ENCODE measurements at places on chromosomes 16 and 17.

DNA sequence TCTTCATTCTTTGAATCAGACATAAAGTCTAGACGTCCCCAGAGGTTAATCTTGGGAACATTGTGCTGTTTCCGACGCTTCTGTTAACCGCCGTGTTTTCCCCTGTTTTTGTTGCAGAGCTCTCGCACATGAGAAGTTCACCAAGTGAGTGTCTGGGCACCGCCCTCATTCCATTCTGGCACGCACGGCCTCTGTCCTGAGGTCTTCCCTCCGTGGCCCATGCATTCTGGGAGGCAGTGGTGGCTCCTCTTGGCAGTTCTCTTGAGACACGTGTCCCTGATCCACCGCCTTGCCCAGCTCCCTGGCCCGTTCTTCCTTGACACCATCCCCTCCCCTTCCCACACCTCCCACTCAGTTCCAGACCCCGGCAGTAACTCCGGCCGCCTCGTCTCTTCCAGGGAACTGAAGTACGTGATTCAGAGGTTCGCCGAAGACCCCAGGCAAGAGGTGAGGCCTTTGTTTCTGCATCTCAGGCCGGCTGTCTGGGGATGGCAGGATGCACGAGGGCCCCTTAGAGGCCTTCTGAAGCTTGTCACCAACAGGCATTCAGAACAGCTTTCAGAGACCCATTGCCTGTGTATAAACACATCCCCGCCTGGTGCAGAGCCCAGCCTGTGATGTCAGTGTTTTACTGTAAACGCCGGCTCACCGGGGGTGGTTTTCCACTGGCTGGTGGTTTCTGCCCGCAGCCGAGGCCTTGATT lies 85.9 kb upstream of the PLCG2 start:
- no peak for DNase-seq

DNA sequence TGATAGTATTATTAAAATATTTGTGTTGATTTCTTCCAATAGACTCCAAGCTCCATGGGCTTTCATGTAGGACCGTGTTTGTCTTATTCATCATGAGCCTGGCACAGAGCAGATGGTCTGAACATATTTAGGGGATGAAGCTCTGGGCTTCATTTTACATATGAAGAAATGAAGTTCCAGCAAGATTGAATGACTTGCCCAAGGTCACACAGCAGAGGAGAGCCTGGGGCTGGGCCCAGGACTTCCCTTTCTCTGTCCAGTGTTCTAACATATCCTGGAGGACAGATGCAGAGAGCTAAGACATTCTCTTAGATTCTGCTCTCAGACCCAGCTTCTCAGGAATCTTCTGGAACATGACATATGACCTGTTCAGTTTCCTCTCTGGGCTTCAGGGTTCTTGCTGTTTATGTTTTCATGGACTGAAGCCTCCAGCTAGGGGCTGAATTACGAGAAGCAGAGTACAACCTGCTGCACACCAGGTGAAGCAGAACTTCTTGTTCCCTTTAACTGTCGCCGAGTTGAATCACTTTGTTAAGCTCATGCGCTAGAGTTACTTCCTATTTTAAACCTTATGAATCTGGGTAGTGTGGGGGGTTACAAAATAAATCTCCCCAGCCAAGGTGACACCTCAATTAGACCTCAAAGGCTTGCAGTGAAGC lies 53.6 kb downstream of the GPRC5B start:
- DNase-seq = no peak

DNA sequence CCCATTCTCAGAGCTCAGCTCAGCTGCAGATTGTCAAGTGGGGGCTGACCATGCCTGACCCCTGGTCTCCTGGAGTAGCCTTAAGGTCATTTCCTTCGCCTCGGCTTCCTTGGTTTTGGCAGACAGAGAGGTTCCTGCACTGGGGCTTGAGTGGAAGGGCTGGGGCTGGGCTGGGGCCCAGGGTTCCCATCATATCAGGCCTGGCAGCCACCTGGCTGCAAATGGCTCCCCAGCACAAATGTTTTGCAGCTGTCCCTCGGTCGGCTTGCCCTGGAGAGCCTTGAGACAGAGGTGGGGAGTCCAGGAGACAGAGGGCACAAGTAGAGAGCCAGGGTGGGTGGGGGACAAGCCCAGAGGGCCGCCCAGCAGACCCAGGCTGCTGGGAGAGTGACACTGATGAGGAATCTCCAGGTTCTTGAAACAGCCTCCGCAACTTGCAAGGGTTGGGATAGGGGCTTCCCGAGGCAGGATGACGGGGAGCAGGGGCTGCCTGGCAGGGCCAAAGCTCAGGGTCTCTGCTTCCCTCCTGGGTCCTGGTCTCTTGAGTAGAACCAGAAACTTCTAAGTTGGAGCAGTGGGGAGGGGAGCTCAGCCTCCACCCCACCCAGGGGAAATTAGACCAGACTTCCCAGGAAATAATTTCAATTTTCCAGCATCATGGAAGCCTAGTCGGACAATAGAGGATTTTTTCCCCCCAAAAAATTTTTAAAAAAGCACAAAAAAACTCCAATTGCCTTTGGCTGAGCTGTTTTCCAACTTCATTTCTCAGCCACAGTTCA lies 19.3 kb downstream of the IGFBP4 start:
- DNase-seq = no peak

GRCh38 chr16:48850097-48850770 lies 240.3 kb upstream of the N4BP1 start:
- no peak for DNase-seq

DNA sequence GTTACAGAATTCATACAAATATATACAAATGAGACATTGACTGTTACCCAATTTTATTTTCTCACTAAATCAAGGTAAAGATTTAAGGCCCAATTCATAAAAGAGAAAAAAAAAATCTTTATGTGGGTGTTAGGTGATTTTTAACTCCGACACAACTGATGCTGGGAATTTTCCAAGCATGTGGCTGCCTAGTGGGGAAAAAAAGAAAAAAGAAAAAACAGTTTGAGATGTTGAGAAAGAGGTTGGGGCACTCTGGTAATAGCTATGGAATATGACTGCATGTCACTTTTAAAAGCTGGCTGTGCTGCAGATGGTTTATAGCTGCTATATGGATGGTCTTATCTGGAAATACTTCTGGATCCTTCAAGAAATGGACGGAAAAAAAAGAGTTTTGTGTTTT lies 739.9 kb upstream of the SOX9 start:
- no peak for DNase-seq

DNA sequence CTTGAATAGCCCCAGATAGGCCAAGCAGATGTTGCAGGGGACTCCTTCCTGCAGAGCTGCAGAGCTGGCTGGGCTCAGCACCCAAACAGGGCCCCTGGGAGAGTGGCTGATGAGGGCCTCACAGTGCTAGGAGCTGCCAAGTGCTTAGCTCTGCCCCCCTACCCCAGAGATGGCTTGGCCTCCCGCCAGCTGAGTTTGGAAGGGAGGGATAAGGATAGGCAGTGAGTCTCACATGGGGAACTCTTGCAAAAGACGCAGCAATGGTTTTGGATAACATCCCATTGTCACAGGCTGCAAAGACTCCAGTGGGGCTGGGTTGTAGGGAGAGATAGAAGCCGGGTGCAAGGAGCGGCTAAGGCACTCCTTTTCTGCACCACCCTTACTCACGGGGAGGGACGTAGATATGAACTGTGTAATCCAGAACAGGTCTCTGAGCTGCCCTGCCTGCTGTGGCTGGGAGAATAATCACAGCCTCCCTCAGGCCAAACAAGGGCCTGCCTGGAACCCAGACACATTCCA lies 52.9 kb upstream of the MAF start:
- DNase-seq = no peak

GRCh38 chr17:80785477-80786178 lies 206.0 kb upstream of the CHMP6 start:
- DNase-seq = no peak

DNA sequence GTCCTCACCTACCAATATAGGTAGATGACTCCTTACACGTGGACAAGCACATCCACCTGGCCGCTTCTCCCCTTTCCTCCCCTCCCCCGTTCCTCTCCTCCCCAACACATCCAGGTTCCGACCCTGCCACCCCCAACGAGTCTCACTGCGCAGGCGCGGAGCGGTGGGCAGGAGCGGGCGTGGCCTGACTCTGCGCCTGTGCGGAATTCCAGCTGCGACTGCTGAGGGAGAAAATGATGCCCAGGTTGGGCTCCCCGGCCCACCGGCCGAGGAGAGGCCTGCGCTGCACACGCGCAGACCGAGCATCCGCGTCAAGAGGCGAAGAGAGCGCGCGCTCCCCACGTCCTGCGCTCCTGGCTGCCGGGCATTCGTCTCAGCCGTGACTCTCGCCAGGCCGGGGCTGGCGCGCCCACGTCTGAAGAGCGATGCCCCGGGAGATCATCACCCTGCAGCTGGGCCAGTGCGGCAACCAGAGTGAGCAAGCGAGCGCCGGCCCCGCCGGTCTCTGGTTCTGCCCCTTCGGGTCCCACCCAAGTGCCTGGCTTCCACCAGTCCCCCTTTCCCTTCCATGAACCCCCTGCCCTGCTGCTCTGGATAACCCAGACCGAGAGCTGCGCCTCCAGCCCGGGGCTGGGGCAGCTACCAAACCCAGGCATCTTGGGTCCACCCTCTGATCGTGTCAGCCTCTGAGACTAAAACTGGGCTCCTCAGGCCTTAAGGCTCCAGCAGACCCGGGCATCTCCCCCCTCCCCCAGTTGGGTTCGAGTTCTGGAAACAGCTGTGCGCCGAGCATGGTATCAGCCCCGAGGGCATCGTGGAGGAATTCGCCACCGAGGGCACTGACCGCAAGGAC lies at the start of gene TUBG2:
Gene TUBG2, plus strand, starts transcription at position 206 of the 853 bp plus-strand sequence. Its CDS starts 220 bp downstream, at position 426.
- DNase-seq = no peak

DNA sequence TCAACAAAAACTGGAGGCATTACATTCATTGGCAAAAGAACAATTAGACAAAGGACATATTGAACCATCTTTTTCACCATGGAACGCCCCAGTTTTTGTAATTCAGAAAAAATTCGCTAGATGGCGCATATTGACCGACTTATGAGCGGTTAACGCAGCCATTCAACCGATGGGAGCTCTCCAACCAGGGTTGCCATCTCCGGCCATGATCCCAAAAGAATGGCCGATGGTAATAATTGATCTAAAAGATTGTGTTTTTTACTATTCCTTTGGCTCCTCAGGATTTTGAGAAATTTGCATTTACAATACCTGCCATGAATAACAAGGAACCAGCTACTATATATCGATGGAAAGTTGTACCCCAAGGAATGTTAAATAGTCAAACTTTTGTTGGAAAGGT lies 21.4 kb downstream of the ALOX15B start:
- DNase-seq = no peak

GRCh38 chr17:76736349-76737081 lies 616 bp downstream of the SRSF2 start:
- DNase-seq = no peak

DNA sequence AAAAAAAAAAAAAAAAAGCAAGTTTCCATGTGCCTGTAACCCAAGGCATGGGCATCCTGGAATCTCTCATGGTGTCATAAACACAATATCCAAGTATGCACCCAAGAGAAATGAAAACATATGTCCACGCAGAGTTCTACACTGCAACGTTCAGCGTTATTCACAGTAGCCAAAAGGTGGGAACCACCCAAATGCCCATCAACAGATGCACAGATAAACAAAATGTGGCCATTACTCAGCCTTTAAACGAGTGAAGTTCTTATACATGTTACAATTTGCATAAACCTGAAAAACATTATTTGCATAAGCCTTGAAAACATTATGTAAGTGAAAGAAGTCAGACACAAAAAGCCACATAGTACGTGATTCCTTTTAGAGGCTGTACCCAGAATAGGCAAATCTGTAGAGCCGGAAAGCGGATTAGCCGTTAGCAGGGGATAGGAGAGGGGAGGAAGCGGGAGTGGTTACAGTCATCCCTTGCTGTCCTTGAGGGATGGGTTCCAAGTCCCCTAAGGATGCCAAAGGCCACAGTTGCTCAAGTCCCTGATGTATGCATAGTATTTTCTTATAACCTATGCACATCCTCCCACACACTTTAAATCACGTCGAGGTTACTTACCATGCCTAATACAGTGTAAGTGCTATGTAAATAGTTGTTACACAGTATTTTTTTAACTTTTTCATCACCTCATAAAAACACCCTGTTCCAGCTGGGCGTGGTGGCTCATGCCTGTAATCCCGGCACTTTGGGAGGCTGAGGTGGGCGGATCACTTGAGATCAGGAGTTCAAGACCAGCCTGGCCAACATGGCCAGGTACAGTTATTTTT lies 47.3 kb upstream of the DNAH17 start:
- no peak for DNase-seq

GRCh38 chr17:43701318-43701743 lies 39.6 kb upstream of the MEOX1 start:
- no peak for DNase-seq

GRCh38 chr16:89748921-89749320 lies 27.6 kb downstream of the ZNF276 start:
- DNase-seq = no peak

- no peak for DNase-seq
Observed at GRCh38 chr17:73798111-73798748, 154.0 kb upstream of the SDK2 start.

- no peak for DNase-seq
Observed at GRCh38 chr17:50800196-50800700, 32.9 kb upstream of the ANKRD40CL start.

DNA sequence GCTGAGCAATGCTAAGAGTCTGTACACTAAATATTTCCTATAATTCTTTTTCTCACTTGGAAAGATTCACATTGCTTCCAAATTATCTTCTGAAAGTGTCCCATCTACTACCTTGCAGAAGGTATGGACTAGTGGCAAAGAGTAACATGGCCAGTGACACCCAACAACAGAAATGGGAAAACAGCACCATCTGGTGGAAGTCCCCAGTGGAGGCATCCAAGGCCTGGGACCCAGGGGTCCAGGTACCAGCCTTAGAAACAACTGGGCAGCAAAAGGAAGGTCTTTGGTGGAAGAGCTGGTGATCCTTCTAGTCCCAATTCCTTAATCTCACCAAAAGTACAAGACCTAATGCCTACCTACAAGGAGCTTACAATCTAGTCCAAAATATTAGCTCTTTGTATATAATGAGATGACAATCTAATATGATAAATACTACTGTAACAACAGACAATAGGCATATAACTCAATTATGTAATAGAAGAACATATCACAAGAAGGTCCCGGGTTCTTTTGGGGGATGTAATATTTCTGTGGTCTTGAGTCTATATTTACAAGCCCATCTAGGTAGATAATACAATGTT lies 55.3 kb downstream of the SKAP1 start:
- DNase-seq = no peak

DNA sequence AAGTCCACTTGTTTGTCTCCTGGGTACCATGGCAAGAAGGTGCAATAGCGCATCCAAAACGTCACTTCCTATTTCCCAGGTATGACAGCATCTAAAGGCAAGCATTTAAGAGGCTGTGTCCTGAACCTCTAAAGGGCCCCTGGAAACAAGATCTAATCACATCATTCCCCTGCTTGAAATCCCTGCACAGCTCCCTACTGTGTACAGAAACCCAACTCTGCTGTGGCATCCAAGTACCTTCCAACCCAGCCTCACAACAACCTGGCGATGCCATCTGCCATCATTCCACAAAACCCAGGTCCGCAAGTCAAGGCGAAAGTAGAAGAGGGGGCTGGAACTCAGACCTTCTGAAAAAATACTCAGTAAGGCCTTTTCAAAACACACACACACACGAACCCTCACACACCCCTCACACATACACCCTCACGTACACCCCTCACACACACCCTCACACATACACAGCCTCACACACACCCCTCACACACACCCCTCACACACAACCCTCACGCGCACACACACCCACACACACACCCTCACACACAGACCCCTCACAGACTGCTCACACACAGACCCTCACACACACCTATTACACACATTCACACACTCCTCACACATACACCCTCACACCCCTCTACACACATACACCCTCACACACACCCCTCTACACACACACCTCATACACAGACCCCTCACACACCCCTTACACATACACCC lies 24.5 kb downstream of the C17orf67 start:
- no peak for DNase-seq
